Activated CD8-positive, alpha-beta memory T cell treated with anti-CD3 and anti-CD28 coated beads for 1 hour (primary cell): ENCODE measurements at places on chromosomes 3 and 15.

- DNase-seq: no peak
Observed at GRCh38 chr3:70431911-70432310, 119.5 kb upstream of the MDFIC2 start.

- DNase-seq: no peak
Observed at GRCh38 chr3:111476701-111477100, 65.3 kb upstream of the CD96 start.

- DNase-seq: no peak
Observed at GRCh38 chr15:91968610-91969009, 115.1 kb downstream of the SLCO3A1 start.

DNA sequence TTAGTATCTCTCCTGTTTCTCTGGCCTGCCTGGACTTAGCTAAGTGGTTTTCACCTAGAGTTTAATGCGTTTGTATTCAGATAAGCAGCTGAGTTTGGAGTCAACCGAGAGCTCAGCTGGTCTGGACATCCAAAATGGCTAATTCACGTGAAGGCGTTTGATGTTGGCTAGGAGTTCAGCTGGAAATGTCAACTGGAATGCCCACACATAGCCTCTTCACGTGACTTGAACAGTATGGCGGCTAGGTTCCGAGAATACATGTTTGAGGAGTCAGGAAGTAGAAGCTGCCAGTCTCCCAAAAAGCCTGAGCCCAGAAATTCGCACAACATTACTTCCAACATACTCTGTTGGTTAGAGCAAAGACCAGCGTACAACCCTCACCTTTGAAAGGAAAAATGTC, 2.2 kb downstream of the USP8 start:
- DNase-seq: no peak

- DNase-seq: no peak
Observed at GRCh38 chr3:82587174-82587573, 825.7 kb upstream of the GBE1 start.
